Stimulated activated CD4-positive, alpha-beta T cell treated with anti-CD3 and anti-CD28 coated beads, TNF-alpha, amount 100 ng/mL, for 1 hour (primary cell): ENCODE measurements at places on chromosomes 3 and 15.
A peak's percentile ranks its signal among the peaks of the same experiment; 100 is the strongest.

- DNase-seq: no peak
Observed at GRCh38 chr3:165406425-165406824, 210.2 kb upstream of the SLITRK3 start.

- no peak for DNase-seq
Observed at GRCh38 chr3:144164352-144164751, 192.7 kb downstream of the DIPK2A start.

DNA sequence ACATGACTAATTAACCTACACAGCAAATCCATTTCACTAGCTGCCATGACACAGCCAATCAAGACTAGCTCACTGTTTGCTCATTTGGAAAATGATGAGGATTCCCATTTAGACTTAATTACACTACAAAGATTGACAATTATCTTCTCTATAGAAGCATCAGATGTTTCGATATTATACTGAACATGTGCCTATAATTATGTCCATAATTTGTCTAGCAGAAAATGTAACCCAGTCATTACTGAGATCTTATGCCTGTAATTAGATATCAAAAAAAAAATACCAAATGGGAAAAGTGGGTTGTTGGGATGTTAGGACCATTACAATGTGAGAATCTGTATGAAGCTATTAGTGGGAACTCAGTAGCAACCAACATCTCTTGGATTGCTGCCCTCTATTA, 344.2 kb upstream of the MCTP2 start:
- DNase-seq: no peak

DNA sequence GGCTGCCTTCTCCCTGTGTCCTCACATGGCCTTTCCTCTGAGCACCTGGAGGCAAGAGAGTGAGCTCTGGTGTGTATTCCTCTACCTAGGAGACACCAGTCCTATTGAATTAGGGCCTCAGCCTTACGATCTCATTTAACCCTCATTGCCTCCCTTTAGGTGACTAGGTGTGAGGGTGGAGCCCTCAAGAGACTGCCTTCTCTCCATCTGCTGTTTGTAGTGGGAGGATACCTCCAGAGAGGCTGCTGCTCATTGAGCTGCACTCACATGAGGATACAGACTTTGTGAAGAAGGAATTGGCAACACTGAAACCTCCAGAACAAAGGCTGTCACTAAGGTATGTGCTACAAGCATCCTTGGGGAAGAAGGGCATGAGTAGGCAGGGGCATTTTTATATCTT, at the start of gene CCR8:
CCR8 (plus strand) TSS at position 217 of the 400 bp plus-strand sequence. CDS start 2,623 bp downstream, outside the sequence.
- DNase-seq: no peak

- DNase-seq: no peak
Observed at GRCh38 chr15:37446921-37447320, 346.6 kb upstream of the MEIS2 start.

DNA sequence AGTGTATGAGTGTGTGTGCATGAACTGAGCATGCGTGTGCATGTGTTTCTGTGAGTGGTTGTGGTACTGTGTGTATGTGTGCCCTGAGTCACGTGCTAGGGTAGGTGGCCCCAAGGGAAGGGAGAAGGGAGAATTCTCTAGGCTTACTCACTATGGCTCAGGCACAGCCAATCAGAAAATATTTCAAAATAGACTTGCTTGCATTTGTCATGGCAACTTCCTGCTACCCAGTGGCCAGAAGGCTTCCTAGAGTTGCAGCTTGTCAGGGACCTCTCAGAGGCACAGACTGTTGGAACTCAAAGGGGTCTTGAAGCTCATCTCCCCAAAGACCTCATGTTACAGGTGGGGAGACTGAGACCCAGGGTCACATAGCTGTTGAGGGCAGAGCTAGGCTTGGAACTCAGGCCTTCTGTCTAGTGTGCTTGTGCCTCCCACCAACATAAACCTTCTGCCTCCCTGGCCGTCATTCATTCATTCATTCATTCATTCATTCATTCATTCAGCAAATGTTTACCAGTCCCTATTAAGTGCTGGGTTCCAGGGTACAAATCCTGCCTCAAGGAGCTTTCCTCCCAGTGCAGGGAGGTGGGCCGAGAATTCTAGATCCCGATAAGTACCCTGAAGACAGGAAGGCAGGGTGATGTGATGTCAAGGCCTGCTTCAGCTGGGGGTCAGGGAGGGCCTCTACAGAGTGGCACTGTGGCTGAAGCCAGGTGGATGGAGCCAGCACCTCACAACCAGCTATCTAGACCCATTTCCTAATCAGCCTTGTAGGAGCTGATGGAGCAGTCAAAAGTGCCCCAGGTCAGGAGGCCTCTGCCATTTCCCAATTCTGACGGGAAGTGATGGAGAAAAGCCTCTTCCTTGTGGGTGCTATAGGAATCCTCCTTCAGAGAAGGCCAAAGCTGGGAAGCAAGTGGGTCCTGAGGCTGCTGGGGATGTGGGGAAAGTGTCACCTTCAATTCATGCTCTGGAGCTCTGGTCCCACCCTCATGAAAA, 10.9 kb upstream of the RFT1 start:
- DNase-seq: no peak

GRCh38 chr3:186614597-186615483, 2.0 kb downstream of the AHSG start:
- peak; percentile 49 for DNase-seq

- no peak for DNase-seq
Observed at GRCh38 chr3:84881288-84881687, 77.5 kb upstream of the CADM2 start.
